ENCODE measurements at places on chromosomes 12 and 14.

DNA sequence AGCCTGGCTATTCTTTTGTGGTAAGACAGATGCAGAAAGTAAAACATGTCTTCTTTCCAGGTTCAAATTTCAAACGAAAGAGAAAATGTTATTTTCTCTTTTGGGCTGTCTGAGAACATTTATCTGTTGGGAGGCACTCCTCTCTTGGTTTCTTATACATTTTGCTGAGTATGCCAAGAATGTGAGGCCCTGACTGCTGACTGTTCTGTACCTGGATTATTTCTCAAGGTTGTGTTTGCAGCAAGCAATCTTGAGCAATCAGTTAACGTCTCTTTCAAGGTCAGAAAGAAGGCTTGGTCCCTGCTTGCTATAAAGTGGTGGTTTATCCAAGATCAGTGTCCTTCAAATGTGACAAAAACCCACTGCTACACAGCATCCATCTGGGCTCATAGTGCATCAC is 9.8 kb downstream of the SSTR1 start:
- no peak for DNase-seq

GRCh38 chr12:16076970-16077522 is 165.9 kb downstream of the DERA start:
- no peak for DNase-seq

DNA sequence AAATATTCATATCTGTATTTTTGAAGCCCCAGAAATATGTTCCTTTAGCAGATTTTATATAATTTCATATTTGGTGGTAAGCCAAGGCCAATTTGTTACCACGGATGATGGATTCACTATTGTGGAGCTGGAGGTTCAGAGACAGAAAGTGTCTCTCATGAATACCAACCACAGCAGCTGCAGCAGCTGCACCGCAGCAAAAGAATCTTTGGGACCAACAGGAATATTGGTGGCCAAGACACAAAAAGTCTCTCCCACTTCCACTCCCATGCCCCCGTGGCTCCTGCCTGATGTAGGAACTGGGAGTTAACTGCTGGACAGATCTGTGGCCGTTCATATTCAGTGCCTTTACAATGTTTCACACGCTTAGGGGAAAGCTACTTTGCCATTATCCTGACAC is 155.3 kb downstream of the ADAMTS20 start:
- no peak for DNase-seq

- DNase-seq, result no peak
Observed at GRCh38 chr14:23379366-23380196, 2.7 kb downstream of the CMTM5 start.

DNA sequence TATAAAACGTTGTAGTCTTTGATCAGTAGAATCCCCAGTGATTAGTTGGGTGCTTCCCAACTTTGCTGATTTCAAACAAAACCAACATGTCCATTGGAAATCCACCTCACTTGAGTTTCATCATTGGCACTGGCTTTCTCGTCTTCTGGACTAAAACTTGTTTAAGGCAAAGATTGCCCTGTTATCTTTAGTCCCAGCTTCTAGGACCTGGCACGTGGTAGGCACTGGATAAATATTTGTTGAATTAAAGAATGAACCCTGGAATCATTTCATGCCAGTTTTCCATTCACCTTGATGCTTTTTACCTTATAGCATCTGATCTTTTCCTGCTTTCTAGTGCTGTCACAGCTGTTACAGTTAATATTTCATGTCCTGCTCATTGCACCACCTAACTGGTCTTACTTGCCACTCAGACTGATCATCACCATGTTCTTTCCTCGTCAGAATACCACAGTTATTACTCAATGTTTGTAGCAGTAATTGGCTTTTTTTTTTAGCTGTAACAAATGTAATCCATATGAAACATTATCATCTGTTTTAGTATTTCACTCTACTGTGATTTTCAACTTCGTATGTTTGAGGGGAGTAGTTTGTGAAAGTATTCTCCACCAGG is 7.3 kb upstream of the C12orf50 start:
- no peak for DNase-seq

- peak; percentile 14 for DNase-seq
Observed at GRCh38 chr14:65462411-65462810, 49.9 kb downstream of the FUT8 start.

All from AG09309 (cell line).